ENCODE measurements at places on chromosomes 3 and 15.

DNA sequence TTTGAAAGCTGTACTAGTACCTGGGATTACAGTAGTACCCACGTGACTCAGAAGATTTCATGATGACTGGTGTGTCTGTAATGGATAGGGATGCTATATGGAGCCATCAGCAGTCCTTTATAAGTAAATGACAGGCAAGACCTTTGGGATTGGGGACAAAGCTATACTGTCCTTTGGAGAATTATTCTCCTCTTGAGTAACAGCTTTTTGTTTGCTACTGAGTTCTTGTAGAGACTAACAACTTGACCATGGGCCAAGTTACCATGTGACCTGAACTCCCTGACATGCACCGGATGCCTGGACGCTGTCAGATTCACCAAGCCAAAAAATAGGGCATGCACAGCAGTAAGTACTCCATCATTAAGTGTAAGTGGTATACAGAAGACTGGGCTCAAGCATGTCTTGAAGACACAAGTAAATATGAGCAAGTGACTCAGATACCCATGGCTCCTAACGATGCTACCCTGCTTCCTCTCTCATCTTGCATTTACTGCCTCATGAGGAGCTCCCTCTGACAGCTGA lies 12.9 kb downstream of the SEC11A start:
- DNase-seq: no peak

DNA sequence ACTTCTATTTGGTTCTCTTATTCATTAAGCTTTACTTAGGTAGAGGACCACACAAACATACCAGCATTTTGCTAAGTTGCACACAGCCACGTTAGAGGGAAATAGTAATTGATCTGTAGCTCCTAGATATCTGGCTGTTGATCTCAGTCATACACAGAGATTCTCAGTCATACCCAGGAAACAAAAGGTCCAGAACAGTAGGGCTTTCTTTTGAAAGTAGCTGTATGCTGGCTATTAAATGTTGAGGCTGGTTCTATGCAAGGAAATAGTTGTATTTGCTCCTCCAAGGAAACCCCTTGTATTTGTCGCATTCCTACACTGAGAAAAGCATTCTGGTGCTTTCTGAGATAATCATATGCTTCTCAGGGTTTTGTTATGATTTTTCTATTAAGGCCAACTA lies 523.8 kb downstream of the SOX2 start:
- DNase-seq: no peak

DNA sequence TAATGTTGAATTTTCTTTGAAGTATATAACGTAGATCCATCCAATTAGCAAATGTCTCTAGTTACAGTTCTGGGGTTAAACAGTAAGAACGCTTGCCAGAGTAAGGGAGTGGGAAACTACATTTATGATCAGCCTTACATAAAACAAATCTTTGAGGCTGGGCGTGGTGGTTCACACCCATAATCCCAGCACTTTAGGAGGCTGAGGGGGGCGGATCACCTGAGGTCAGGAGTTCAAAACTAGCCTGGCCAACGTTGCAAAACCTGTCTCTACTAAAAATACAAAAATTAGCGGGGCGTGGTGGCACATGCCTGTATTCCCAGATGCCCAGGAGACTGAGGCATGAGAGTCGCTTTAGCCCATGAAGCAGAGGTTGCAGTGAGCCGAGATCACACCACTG lies 50.1 kb upstream of the GATM start:
- no peak for DNase-seq

DNA sequence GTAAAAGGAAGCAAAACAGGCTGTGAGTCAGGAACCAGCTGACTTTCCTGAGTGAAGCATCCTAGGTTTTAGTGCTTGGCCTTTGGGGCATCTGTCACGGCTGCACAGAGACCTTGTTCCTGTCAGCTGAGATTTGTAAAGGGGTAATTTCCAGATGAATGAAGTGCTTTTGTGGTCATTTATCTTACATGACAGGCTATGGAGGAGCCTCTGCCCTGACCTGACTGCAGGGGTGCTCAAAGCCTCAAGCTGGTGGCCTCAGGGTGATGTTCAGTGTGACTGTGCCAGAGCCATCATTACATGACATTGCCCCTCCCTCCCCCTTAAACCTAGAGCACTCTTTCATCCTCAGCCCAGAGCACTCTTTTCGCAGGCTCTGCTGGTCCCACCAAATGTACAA lies 132.5 kb downstream of the ARNT2 start:
- no peak for DNase-seq

- peak; percentile 56 for DNase-seq
Measured at GRCh38 chr3:134486577-134487041, 752 bp downstream of the CEP63 start.

GRCh38 chr3:61733876-61734275 lies 172.5 kb downstream of the PTPRG start:
- DNase-seq: no peak

DNA sequence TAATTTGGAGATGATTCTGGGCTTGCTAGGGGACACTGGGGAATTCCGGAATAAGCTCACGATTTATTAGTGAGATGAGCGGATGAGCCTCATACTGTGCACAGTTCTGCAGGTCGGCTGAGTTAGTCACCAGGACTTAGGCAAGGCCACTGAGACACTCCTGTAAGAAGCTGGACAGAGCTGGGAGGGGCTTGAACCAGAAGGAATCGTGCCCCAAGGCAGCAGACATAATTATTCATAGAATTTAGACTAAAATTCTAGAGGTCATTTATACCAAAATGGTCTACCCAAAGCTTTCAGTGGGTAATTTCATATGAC lies 121.4 kb downstream of the VGLL4 start:
- no peak for DNase-seq

DNA sequence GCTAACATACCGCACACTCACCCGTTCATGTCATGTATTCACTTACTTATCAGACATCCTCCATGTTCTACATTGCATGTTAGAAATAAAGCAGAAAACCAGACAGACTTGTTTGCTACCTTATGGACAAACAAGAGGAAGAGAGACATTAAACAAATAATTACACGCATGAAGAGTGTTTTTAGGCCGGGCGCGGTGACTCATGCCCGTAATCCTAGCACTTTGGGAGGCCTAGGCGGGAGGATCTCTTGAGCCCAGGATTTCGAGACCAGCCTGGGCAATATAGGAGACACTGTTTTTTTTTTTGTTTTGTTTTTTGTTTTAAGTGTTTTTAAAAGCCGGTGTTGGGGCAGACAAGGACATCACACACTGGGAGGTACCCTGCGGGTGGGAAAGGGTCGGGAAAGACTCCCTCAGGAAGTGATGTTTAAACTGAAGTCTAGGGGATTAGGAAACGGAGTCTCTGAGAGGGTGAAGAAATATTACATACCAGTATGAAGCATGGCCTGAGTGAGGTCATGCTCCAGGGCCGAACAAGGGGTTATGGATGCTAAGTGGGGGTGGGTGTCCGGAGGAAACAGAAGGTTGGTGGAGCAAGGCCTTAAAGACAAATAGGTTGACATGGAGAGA lies 2.1 kb upstream of the USP3 start:
- no peak for DNase-seq

GRCh38 chr15:40289140-40289775 lies 6.4 kb upstream of the ANKRD63 start:
- DNase-seq: no peak

GRCh38 chr15:57922776-57923175 lies 142.7 kb downstream of the ALDH1A2 start:
- DNase-seq: no peak

DNA sequence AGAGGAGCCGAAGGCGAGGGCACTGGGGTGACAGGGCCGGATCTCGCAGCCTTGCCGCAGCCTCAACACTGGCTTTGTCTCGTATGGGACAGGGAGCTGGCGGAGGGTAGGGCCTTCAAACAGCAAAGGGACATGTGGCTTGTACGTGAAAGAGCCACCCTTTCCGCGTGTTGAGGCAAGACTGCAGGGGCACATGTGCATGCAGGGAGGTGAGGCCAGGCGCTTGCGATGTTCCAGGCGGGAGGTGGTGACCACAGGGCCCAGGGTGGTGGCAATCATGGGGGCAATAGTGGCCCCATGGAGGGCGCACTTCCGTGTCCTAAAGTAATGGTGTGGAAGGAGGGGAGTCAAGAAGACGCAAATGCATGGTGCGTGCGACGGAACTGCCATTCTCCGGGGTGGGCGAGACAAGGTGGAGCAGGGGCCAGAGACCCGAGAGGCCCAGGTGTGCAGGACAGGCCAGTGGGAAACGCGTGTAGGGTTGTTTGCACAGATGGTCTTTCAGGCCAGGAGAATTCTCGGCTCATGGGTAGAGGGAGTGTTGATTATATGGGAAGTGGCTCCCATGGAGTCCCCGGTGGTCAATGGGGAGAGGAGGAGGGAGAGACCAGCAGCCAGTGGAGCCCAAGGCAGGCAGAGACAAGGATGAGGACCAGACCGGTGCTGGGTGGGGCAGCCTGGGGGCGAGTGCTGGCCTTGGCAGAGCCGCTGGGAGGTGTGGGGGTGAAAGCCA lies 45.8 kb upstream of the PCSK6 start:
- no peak for DNase-seq

DNA sequence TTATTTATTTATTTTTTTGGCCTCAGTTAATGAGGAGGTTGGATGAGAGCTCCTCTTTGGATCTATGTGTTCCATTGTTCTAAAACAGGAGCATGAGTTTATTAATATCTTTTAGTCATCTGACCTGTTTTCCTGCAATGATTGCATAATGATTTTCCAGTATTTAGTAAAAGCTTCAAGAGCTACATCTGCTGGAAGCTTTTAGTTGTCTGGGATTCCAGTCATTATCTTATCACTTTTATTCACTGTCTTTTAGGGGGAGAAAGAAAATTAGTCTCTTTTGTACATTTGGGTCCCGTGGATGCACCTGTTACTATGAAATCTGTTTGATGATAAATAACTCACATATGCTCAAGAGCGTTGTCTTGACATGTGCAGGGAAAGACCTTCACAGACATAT lies 1270.0 kb downstream of the ROBO1 start:
- no peak for DNase-seq

DNA sequence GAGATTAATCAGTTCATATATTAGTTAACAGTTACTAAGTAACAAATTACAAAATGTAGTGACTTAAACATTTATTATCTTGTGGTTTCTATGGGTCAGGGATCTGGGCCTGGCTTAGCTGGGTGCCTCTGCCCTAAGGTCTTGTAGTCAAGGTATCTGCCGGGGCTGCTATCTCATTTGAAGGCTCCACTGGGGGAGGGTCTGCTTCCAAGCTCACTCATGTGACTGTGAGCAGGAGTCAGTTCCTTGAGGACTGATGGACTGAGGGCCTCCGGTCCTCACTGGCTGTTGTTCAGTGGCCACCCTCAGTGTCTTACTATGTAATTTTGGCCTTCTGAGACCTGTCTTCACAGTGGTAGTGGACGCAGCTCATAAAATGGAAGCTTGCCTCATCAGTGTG lies 135.9 kb upstream of the PLXNA1 start:
- no peak for DNase-seq

- DNase-seq: no peak
Measured at GRCh38 chr3:185623939-185624665, 38.0 kb downstream of the SENP2 start.

DNA sequence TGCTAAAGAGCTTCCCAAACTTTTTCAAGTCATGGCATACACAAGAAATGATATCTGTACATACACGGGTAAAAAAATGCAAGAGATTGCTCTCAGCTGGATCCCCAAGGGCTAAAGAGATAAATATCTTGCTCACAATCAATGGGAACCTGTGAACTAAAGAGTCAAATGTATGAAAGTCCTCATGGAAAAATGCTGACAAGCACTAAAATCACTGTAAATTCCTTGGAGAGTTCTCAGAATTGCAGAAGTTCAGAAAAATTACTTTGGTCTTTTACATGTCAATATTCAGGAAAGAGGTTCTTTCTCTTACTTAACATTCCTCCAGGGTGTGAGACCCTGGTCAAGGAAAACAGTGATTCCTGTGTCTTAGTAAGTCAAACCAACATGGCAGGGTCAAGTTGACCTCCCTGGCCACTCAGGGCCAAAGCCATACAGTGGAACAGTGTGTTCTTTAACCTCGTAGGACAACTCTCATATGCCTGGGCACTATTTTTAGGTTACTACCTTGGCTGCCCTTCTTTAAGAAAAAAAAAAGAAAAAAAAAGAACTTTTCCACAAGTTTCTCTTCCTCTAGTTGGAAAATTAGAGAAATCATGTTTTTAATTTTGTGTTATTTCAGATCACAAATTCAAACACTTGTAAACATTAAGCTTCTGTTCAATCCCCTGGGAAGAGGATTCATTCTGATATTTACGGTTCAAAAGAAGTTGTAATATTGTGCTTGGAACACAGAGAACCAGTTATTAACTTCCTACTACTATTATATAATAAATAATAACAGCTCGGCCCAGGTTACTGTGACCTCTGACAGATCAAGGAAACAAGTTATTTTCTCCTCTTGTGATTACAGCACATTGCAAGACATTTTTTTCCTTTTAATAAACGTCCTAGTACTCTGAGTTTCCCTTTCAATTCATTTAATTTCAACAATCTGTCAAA lies 12.5 kb downstream of the SSR3 start:
- DNase-seq: no peak

GRCh38 chr15:68098465-68098864 lies 44.4 kb downstream of the PIAS1 start:
- no peak for DNase-seq

- peak; percentile 93 for DNase-seq
Measured at GRCh38 chr15:67091071-67091979, 25.9 kb downstream of the SMAD3 start.

DNA sequence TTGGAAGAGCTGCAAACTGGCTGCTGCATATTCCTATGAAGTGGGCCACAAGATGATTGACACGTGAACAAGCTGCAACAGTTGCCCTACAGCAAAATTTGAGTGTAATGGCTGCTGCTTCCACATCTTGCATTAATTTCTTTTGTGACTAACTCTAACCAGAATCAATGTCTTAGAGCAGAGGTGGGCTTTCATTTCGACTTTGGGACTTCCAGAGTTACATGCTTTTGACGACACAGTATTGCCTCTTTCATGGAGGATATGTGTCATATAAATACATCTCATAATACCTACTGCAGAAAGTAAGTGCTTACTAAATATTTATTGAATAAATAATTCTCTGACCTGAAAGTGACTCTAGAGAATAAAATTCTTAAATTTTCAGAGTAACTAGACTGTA lies 340.7 kb upstream of the KCNH8 start:
- no peak for DNase-seq

GRCh38 chr3:39136533-39137434 lies 16.6 kb downstream of the CSRNP1 start:
- no peak for DNase-seq

- DNase-seq: no peak
Measured at GRCh38 chr15:20665653-20666052, 124.1 kb upstream of the GOLGA6L6 start.

GRCh38 chr3:123067689-123068600 lies 1.1 kb downstream of the PDIA5 start:
- DNase-seq: peak; percentile 28
